ENCODE measurements at places on chromosomes 3 and 15.

DNA sequence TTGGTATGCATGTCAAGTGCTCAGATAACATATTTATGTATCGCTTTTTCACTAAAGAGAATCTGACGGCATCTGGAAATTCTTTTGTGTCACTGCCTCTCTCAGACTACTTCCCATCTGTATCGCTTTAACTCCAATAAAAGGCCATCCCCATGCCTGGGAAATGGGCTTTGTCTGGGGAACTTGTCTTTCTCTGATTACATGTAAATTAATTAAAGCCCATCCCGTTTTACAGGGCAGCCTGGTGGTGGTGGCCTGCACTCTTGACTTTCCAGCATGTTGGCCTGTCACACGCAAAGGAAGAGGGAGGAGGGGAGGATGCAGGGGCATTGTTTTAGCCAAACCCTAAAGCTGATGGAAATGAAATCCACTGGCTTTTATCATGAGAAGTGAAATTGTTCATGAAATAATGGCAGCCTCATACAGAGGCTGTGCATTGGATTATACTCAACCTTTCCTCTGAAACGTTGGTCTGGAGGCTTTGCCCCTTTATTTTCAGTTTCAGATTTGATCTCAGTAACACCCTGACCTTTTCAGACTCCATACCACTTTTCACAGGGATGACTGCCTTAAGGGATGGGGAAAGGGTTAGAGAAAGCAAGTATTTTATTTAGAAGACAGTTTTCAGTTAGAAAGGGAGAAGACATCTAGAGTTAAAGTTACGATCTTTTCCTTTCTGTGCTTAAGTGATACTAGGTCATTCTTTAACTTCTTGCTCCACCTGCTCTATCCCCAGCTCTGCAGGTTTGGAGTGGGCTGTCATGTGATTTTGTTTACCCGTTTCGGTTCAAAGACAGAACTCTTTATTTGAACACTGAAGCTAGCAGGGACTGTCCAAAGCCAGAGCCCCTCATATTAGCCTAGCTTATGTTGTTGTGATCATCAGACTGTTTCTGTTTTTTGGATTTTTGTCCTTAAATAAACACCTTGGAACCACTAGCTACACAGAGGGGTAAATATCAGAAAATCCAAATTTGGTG is 94.6 kb upstream of the CTDSPL start:
- DNase-seq = no peak

GRCh38 chr3:173622166-173622565 is 224.6 kb downstream of the NLGN1 start:
- DNase-seq = no peak

DNA sequence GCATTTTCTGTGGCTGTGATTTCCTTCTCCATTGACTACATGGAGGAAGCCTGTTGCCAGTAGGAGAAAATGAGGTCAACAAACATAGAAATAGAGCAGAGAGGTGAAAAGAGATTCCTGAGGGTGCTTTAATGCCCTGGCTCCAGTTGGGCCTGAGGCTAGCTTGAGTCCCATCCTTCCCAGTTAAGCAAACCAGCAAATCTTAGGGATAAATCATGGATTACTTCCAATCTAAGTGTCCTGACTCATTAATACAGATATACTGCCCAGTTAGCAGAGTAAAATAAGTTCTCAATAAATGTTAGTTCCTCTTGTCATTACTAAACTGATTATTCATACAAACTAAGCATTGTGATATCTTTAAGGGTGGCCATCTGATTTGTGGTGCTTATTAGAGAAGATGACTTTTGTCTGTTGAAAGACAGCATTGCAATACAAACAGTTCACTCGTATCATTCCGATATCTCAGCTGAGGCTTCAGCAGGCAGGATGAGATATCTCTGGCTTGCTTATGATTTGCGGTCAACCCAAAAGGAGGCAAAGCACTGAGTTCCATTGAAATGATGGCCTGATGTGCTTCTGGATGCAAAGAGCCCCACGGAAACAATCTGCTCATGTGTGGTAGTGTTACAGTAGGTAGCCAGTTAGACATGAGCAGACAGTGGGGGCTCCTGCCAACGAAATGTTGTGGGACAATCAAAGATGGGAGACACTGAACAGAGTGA is 6.6 kb upstream of the STARD5 start:
- DNase-seq = no peak

DNA sequence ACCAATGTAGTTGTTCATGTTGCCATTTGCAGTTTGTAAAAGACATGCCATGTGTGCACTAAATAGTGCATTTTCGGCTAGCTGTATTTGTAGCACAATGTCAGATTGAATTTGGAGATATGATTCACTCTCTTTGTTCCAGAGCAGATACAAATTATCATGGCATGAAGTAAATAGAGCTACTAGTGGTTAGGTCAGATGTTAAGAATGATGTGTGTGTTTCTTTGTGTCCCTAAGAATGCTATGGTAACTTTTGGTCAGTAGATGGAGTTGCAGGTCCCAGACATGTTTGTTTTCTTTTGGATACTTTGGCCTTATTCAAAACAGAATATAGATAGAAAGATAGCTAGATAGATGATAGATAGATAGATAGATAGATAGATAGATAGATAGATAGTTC is 595.8 kb downstream of the NLGN1 start:
- DNase-seq = no peak

GRCh38 chr3:10647376-10647775 is 142.0 kb upstream of the ATP2B2 start:
- no peak for DNase-seq

DNA sequence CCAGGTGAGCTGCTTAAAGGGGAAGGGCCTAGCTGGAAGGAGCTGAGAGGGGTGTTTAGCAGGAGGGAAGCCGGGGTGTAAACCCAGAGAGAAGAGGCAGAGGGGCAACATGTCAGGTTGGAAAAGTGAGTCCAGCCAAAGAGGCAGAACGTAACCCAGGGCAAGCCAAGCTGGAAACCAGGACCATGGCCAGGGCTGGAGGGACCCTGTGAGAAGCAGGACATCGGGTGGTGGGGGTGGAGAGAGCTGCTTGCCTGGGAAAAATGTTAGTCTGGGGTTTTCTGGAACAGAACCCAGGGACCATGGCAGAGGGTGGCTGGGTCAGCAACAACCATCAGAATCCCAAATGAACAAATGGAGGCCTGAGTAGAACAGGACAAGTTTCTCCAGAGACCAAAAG is 32.6 kb downstream of the SEMA5B start:
- no peak for DNase-seq

DNA sequence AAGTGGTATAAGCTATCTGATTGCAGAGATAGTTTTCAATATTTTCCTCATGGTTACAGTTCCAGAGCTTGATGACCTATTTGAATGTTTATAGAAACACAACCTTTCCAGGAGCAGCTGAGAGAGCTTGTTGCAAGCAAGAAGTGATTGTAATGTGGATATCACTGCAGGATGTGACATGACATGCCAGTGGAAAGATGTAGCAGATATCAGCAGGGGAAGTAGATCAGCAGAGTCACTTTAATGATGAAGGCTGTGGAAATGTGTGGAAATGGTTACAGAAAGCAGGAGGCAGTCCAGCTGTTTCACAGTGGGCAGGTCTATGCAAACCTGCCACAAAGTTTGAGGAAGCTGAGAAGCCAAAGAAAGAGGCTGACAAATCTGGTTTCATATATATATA is 21.0 kb downstream of the TMEM158 start:
- DNase-seq = no peak

- no peak for DNase-seq
Observed at GRCh38 chr15:25179673-25180511, 225.1 kb downstream of the SNRPN start.

DNA sequence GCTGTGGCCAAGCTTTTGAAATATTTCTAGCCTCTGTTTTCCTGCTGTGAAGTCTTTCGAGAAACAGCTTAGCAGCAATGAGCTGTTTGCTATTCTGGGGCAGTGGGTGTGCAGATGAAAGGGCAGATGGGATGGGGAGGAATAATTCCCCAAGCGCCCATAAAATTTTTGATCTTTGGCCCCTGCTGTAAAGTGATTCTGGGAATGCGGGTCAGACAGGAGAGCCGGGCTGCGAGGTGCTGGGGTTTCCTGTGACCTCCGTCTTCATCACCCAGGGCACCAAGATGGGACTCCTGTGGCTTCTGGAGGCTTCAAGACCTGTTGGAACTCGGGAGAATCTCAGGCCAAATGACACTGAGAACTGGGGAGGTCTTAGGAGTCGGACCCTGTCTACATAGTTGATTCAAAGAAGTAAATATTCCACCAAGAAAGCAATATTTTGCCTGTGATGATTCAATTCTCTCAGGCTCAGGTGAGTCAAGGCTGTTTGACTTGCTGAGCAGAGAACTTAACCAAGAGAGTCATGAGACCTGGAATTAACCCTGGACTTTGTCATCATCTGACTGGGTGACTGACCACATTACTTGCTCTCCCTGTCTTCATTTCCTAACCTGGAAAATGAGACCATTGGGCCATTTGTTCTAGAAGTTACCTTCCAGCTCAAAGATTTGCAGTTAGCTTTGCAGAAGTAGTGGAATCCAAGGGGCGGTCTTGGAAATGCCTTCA is 86.4 kb downstream of the POLR2M start:
- DNase-seq = no peak

DNA sequence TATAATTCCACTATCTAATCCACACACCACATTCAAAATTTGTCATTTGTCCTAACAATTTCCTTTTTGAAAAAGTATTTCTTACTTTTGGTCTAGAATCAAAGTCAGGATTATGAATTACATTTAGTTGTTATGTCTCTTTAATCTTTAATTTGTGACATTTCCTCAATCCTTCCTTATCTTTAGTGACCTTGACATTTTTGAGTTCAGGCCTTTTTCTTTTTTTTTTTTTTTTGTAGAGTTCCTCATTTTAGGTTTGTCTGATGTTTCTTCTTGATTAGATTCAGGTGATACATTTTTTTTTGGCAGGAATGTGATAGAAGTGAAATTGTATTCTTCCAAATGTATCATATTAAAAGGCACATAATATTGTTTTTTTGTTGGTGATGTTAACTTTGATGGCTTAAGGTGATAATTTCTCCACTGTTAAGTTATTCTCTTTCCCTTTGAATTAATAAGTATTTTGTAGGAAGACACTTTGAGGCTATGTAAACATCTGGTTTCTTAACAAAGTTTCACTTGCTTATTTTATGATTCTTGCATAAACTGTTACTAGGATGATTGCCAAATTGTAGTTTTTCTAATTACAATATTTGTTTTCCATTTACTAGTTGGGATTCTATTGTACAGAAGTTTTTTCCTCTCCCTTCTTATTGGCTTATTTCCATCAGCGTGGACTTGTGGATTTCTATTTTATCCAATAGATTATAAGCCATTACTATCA is 16.3 kb downstream of the SLC35G2 start:
- no peak for DNase-seq

DNA sequence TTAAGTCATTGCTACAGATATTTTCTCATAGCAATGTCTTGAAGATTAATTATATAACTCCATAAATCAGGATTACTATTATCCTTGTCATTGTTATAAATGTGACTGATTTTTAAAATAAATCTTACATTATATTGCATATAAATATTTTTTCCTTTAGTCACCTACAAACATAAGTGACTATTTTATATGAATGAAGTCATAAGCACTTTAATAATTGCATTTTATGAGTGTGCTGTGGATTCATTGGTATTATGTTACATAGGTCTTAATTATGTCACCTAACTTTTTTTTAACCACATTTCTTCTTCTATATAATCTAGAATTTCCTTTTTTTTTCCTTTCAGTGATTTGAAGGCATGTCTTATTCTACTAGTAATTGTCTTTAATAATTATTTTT is 1191.2 kb downstream of the NSUN3 start:
- no peak for DNase-seq

DNA sequence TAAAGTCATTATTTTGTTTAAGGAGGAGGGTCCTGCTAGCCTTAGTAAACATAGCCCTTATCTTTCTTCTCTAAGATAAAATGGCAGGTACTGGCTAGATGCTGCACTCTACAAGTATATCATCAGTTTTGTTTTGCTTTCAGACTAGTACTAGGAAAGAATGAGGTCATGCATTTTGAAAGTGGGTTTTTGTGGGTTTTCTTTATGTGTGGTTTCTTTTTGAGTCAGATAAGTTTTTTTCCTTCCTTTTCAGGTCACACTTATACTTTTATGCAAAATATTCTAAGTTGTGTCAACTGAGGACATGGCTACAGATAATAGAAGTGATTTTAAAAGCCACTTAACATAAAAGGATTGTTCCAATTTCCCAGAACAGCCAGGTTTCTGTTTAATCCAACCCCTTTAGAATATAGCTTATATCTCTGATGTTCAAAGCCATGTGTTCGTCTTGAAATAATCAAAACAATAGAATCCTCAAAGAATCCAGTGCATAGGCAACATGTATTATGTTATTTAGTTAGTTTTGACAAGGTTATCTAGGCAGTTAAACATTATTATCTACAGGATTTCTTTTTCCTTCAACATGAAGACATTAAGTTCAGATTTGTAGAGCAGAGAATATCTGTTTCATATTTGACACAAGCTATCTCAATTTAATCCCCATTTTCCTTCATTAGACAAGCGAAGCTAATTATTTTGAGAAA is 406.2 kb downstream of the RBMS3 start:
- no peak for DNase-seq

- DNase-seq = no peak
Observed at GRCh38 chr3:45345846-45346580, 42.4 kb upstream of the LARS2 start.

DNA sequence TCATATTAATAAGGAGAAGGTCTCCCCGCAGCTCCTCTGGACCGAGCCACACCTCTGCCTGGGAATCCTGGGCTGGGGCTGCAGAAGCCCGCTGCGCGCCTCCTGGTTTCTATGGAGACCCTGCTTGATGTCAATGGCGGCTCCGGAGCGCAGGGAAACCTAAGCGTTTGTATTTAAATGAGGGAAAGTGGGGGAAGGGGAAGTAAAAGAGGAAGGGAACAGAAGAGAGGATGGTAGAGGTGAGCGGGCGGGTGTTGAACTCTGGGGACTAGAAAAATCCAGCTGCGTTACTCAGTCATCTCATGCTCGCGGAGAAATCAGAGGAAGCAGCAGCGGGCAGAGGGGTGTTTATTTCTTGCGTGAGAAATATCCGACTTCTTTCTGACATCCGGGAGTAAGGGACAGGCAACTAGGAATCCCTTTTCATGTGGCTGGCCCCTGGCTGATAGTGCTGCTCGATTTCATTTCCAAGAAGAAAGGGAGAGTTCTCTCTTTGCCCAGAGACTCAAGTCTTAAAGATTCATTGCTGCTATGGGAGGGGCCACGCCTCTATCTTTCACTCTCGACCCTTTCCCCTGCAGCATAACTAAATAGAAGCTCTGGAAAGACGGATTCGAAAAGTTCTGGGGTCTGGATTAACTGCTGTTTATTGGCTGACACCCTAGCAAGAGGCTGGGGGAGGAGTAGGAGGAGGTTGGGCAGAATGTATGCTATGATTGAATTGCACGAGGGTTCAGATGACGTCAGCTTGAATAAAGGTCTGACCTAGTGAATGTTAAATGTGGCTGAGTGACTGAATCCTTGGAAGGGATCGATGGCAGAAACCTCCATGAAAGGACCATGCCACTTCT is 110.5 kb upstream of the GAP43 start:
- DNase-seq = peak; percentile 43

- DNase-seq = no peak
Observed at GRCh38 chr3:70749122-70749521, 436.7 kb upstream of the MDFIC2 start.

GRCh38 chr15:101273534-101273933 is 3.8 kb downstream of the SELENOS start:
- DNase-seq = no peak

- DNase-seq = no peak
Observed at GRCh38 chr15:67024998-67025368, 40.4 kb upstream of the SMAD3 start.

- peak; percentile 69 for DNase-seq
Observed at GRCh38 chr3:52670621-52671521, 14.8 kb downstream of the PBRM1 start.
